COR-L47 (cell line): ENCODE measurements at places on chromosomes 1 and 21.
A peak's percentile ranks its signal among the peaks of the same experiment; 100 is the strongest.

GRCh38 chr1:81775510-81775909 is 25.2 kb upstream of the ADGRL2 start:
- DNase-seq: no peak

DNA sequence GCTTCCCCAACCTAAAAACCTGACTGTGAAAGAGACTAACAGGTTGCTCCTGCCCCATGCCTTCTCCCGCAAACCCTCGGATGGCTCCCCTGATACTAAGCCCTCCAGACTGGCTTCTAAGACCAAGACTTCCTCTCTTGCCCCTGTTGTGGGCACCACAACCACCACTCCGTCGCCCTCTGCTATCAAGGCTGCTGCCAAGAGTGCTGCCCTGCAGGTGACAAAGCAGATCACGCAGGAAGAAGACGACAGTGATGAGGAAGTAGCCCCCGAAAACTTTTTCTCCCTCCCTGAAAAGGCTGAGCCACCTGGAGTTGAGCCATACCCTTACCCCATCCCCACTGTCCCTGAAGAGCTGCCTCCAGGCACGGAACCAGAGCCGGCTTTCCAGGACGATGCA is 19.3 kb downstream of the PRCC start:
- DNase-seq: no peak

DNA sequence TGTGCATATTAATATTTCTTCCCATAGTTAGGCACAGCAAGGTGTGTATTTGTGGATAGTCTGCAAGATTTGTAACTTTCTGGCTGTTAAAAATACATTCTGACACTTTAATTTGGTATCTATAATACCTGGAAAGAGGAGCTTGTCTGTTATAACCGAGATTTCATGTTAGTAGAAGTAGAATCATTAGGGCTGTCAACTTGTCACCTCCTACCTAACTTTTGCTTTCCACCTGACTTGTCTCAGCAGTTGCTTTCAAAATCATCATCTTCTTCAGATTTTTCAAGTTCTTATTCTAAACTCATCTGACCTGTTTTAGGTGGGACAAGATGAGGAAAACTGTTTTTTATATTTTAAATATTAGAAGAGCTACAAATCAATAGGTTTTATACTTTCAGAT is 11.0 kb downstream of the RWDD3 start:
- DNase-seq: no peak

GRCh38 chr1:149937759-149938158 is 1.1 kb upstream of the MTMR11 start:
- DNase-seq: no peak

DNA sequence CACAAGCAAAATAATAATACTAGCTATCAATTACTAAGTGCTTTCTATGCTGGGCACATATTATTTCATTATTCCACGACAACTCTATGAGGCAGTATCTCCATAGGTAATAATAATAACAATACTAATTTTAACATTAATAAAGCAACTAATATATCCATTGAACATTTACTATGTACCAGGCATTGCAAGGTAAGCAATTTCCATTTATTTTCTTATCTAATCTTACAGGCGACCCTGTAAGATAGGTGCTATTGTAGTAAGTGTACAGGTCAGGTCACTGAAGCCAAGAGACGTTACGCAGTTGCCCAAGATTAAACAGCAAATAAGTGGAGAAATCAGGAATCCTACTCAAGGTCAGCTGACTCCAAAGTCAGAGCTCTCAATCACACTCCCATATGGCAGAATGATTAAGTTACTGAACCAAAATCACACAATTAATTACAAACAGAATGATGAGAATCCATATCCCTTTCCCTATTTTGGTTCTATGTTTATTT is 198.4 kb downstream of the SLC45A1 start:
- DNase-seq: no peak

DNA sequence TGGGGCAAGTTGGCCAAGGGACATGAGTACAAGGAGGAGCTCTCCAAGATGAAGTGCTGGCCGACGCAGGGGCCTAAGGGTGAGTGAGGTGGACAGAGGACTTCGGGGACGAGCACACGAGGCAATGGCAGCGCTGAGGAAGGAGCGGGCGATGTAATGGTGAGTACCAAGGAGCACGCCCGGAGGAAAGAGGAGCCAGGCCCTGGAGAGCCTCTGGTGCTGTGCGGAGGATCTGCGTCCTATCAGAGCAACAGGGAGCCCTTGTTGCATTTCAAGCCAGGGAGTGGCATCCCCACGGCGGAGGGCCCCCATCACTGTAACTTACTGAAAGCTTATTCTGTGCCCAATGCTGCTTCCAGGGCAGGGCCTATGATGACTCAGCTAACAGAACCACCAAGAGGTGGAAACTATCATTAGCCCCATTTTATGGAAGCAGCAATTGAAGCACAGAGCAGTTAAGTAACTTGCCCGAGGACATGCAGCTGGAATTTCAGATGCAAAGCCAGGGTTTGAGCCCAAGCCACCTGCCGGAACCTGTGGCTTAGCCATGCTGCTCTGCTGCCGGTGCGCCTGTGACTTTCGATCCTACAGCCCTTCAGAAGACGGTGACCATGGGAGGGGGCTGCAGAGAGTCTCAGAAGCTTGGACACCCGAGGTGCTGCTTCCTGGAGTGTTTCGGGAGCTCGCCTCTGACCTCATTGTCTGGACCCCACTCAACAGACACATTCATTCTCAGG is 17.6 kb upstream of the AJAP1 start:
- DNase-seq: no peak

DNA sequence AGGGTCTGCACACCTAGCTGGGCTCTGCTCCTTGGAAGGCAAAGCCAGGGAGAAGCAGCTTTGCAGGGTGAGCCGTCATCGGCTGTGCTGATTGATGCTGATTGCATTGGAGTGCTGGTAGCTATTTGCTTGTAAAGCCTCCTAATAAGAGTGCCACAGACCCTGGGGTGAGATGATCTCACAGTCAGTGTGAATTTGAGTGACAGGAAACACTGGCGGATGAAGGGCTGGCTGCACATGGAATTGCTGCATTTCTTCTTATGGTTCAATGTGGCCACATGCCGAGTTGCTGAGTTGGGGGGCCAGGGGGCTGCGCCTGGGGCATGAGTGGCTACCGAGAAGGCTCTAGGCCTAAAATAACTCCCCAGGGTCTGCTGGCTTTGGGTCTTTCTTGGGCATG is 138.2 kb upstream of the CACNA1E start:
- DNase-seq: no peak

- no peak for DNase-seq
Observed at GRCh38 chr21:38714999-38715398, 90.7 kb upstream of the ETS2 start.

DNA sequence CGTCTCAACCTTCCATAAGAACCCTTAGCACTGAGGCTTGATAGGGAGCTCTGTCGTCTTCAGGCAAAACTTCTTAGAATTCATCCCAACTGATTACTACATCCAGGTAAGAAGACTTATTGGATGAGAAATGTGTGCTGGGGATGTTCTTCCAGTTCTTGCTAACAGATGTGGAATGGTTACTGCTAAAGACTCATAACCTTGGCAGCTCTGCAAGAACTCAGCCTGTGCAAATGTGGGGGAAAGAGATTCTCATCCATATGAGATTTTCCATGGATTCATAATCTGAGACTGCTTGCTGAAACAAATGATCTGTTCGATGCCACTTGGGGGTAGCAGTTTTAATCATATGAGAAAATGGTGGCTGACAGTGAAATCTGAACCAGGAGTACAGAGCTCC is 48.2 kb downstream of the NTPCR start:
- no peak for DNase-seq

DNA sequence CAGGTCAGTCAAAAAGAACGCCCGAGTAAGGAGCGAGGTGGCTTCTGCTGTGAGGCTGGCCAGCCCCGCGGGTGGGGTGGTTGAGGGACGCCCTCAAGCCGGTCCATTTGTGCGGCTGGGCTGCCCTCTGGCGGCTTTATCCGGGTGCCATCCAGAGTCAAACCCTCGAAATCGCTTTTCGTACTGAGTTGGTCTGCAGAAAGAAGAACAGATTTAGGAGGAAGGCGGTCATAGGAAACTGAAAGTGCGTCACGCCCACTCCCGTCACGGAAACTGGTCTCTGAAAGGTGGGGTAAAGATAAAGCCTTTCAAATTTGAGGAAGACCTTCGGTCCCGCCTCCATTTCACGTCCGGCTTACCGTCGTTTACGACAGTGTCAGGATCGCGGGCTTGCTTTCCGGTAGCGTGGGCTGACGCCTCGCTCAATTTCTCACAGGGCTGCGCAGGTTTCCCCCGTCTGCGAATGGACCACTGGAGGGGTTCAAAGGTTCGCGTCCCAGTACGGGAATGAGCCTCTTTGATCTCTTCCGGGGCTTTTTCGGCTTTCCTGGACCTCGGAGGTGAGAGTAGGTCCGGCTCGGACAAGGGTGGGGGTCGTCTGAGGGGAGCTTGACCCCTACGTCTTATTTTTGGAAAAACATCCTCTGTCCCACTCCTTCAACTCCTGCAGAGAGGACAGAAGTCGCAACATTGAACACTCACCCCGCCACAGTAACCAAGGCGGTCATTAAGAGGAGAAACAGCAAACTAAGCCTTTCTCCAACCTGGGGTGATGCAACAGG is at the start of gene HAX1:
TSS of gene HAX1 (plus strand) at position 413 of the 782 bp plus-strand sequence. CDS start at position 508, 95 bp downstream.
- DNase-seq: peak; percentile 91

GRCh38 chr1:244657421-244657820 is 4.5 kb downstream of the DESI2 start:
- DNase-seq: no peak

GRCh38 chr1:17066361-17067068 is 12.7 kb upstream of the SDHB start:
- no peak for DNase-seq

- no peak for DNase-seq
Observed at GRCh38 chr1:5617179-5617520, 375.1 kb downstream of the NPHP4 start.

- DNase-seq: no peak
Observed at GRCh38 chr21:17981060-17981740, 162.0 kb upstream of the C21orf91 start.

GRCh38 chr1:2208309-2209239 is 14.0 kb upstream of the FAAP20 start:
- no peak for DNase-seq

DNA sequence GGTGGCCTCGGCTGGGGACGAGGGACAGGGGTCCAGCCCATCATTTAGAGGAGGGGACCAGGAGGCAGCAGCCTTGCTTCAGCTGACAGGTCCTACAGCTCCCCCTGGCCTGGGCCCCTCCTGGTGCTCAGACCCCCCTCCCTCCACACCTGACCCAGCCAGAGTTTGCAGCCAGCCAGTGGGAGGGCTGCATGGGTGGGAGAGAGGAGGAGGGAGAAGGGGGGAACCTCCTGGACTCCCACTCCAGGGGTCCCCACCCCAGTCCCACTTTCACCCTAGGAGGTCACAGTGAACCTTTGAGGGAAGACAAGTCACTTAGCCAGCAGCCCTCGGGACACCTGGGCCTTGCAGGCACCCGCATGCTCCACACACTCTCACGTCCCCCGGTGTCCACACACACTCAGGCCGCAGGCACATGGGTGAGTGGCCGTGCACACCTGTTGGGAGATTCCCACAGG is 108.9 kb upstream of the ZBTB40 start:
- no peak for DNase-seq

- peak; percentile 45 for DNase-seq
Observed at GRCh38 chr1:234212764-234213657, 160.2 kb upstream of the COA6 start.

DNA sequence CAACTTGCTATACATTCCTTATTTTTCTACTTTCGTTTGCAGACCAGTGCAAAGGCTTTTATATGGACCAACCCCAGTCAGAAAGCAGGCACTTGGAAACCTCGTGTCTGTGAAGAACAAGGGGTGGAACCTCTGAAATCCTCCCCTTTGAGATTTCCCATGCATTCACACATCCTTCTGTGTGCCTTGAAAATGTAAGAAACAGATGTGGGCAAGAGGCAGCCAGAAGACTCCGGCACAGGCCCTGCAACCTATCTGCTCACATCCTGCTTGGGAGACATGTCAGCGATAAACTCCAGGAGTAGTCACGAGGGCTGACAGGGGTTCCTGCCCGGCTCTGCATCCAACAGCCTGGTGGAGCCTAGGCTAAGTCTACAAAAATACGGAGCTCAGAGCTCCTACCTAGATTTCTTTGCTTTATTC is 42.5 kb downstream of the ETS2 start:
- DNase-seq: no peak

DNA sequence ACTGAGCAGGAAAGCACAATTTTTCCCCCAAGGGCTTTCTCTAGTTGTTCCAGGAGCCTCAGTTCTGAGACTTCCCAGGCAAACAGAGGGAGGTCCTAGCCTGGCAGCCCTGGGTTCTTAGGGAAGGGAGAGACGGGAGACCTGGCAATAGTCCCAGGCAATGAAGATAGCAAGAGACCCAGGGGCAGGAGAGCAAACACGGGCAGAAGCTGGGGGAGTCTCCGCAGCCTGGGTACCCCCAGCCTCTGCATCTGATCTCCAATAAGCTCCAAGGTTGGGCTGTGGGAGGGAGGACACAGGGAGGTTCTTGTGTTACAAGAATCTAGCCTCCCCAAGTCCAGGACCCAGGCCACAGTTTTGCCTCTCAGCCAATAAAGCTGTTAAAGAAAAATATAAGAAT is 2.4 kb downstream of the BLACAT1 start:
- DNase-seq: no peak

GRCh38 chr1:204758601-204759000 is 73.1 kb upstream of the LRRN2 start:
- DNase-seq: no peak
